ENCODE measurements at places on chromosomes 11 and 22. TPM values are rescaled to one million over a fixed set of nuclear protein-coding genes. Genes with fewer than 3 reads are reported as not detected.

Gene NPTXR
- total RNA-seq = 5.1 TPM

Gene PRG3
- not detected for total RNA-seq

DNA sequence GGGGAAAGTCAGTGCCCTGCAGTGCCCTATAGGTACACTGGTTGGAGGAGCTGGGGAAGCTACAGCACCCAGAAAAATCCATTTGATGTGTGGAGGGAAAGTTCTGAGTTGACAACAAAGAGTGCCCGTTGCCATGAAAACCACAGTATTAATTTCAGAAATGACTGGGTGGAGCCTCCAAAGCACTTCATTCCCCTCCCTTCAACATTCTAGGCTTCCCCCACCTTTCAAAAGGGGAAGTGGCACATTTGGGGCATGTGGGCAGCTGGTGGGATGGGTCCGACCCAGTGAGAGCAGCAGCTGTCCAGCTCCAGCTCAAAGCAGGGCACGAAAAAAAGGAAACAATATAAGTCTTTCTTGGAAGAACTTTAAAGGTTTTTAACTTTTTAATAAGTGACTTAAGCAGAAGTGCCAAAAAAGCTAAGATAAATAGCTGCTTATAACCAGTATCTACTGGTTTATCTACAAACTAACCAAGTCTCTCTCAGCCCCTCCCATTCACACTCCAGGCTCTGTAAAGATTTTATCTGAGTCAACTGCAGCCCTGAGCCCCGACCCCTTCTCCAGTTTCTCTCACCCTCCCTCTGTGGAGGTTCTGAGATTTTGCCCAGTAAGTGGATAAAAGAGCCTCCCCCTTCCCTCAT, 9.0 kb upstream of the AHNAK start:
- peak; percentile 77 for DNase-seq

Gene PIH1D2
- total RNA-seq = 6.4 TPM

- no peak for DNase-seq
Measured at GRCh38 chr11:487571-488021, 19.4 kb downstream of the RNH1 start.

Gene MYOD1
- not detected for total RNA-seq

Gene CRYBA4
- not detected for total RNA-seq

GRCh38 chr22:39984746-39985145, 10.0 kb upstream of the FAM83F start:
- no peak for DNase-seq

GRCh38 chr22:36253523-36254490, 874 bp downstream of the APOL1 start:
- no peak for DNase-seq

Gene TBC1D22A
- 34.1 TPM for total RNA-seq

- peak; percentile 52 for DNase-seq
Measured at GRCh38 chr11:118913411-118914125, 12.2 kb downstream of the BCL9L start.

- no peak for DNase-seq
Measured at GRCh38 chr11:120675171-120675570, 163.6 kb downstream of the GRIK4 start.

DNA sequence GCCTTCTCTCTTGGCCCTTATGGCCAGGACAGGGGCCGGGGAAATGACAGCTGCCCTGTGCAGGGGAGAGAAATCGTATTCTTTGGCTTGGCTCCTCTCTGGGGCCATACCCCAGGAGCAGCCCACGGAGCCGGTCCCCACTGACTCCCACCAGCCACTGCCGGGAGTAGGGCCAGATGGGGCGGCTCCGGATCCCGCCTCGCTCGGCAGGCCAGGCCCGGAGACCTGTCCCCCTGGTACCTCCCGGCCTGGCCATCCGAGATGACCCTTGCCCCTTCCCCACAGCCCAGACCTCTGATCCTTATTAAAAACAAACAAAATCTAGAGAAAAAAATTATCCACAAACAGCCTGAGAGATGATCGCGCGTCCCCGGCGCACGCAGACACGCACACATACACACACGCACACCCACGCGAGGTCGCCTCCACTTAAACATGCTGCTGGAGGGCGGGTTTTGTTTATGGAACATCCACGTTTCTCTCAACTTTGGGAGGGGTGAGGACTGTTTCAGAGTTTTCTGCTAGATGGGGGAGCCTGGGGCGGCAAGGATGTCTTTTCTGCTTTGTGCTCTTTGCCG, 59.1 kb downstream of the IGLL1 start:
- peak; percentile 54 for DNase-seq

DNA sequence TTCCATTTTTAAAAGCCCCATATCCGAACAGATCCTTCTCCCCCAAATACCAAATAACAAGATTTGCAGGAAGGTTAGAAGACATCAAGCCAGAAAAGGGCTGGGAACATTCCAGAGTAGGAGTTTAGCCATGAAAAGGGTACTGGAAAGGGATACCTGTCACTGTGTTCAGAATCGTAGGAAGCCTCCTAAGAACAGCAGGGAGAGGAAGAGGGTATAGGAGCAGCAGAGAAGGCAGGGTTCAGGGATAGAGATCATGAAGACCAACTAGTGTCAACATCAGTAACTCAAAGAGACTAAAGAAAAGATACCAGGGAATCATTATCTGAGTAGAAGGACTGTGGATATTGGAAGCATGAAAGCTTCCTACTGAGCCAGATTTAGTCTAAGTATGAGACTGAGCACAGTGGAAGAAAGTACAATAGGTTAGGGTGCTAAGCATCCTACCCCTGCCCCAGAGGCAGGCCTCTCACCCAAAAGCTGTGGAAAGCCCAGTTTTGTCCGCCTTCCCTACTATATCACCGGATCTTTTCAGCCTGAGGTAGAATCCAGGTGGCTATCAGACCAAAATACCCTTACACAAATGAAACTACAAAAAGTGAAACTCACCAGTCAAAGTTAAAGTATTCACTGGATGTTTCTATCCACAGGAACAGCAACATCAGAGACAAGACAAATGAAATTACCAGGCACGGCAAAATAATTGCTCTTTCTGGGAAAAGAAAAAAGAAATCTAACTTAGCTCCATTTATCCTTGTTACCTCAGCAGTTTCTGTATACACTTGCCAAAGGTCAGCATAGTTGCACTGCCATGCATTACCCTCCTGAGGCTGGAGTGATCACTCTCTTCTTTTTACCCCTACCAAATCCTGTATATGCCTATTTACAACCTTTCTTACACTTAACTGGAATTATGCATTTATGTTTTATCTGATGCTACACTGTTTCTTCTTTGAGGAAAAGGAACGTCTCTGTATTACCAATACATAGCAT, 16.7 kb downstream of the GDPD4 start:
- no peak for DNase-seq

DNA sequence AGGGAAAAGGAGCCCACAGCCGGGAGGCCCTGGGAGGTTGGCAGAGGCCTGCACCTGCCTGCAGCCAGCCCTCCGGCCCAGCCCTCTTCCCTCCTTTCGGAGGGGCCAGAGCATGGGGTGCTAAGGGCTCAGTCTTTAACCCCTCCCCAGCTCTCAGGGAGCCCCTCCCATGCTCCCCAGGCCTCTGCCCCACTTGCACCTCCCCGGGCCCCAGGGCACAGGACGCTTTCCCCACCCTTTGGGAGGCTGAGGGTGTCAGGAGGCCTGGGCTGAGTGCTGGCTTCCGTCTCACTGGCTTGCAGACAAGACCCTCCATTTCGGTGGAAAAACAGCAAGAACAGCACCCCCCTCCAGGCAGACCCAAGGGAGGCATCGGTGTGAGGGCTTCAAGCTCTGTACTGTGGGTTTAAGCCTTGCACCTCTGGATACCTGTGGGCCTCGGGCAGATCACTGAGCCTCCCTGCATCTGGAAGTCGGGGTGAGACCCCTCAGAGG, 7.3 kb downstream of the ASCL2 start:
- no peak for DNase-seq
